Dermis blood vessel endothelial cell (primary cell): ENCODE measurements at places on chromosomes 1 and 21. TPM values are rescaled to one million over a fixed set of nuclear protein-coding genes. Genes with fewer than 3 reads are reported as not detected.

- DNase-seq, result no peak
Observed at GRCh38 chr1:182270731-182271130, 120.9 kb downstream of the GLUL start.

GRCh38 chr1:235199441-235199840 lies 38.4 kb upstream of the RBM34 start:
- peak; percentile 66 for DNase-seq

GRCh38 chr1:97128426-97128825 lies 406.8 kb downstream of the PTBP2 start:
- no peak for DNase-seq

GRCh38 chr21:33030633-33031032 lies 4.9 kb downstream of the OLIG2 start:
- no peak for DNase-seq

- DNase-seq, result no peak
Observed at GRCh38 chr1:224317383-224318045, 12.5 kb downstream of the NVL start.

- DNase-seq, result no peak
Observed at GRCh38 chr1:151009206-151009587, 948 bp downstream of the PRUNE1 start.

Gene ADGRL4
- 157 and 322 TPM in 2 replicates for total RNA-seq

Gene KRTAP7-1
- not detected in 2 replicates for total RNA-seq

Gene LAX1
- 0.19 TPM in 1 of 2 replicates, not detected in the other for total RNA-seq
